ENCODE measurements at places on chromosomes 1 and 21. TPM values are rescaled to one million over a fixed set of nuclear protein-coding genes. Genes with fewer than 3 reads are reported as not detected.

DNAJC28 gene
- 4.1 TPM for polyA plus RNA-seq

OPTC gene
- not detected for polyA plus RNA-seq

POLR3GL gene
- 33.7 TPM for polyA plus RNA-seq

WLS gene
- 189 TPM for polyA plus RNA-seq

OR2L8 gene
- polyA plus RNA-seq = not detected

NME7 gene
- 149 TPM for polyA plus RNA-seq

FMO1 gene
- 144 TPM for polyA plus RNA-seq

SPRR2G gene
- not detected for polyA plus RNA-seq

YRDC gene
- polyA plus RNA-seq = 12.9 TPM

HPCA gene
- 0.78 TPM for polyA plus RNA-seq

GORAB gene
- polyA plus RNA-seq = 18.3 TPM

CFHR1 gene
- polyA plus RNA-seq = not detected

B3GALT2 gene
- 20.6 TPM for polyA plus RNA-seq

C21orf91 gene
- 30.5 TPM for polyA plus RNA-seq

ENO1 gene
- polyA plus RNA-seq = 831 TPM
